HT1080 (cell line): ENCODE measurements at places on chromosomes 11 and 22. TPM values are rescaled to one million over a fixed set of nuclear protein-coding genes. Genes with fewer than 3 reads are reported as not detected.

The APOL1 gene
- total RNA-seq: 4.0 and 4.6 TPM in 2 replicates

The DEUP1 gene
- not detected in 2 replicates for total RNA-seq

The CTSD gene
- 178 and 212 TPM in 2 replicates for total RNA-seq

The SMIM38 gene
- 0.03 TPM in 1 of 2 replicates, not detected in the other for total RNA-seq

The MMP8 gene
- 0.10 and 0.37 TPM in 2 replicates for total RNA-seq

The DGKZ gene
- total RNA-seq: 107 and 115 TPM in 2 replicates

The JAML gene
- not detected in 2 replicates for total RNA-seq

The BRSK2 gene
- 0.58 and 0.84 TPM in 2 replicates for total RNA-seq

The UCP3 gene
- total RNA-seq: 0.29 and 0.43 TPM in 2 replicates

The TREH gene
- total RNA-seq: not detected in 2 replicates

The MN1 gene
- 0.37 and 0.69 TPM in 2 replicates for total RNA-seq

The OR5P2 gene
- not detected in 2 replicates for total RNA-seq

The DLG2 gene
- total RNA-seq: 0.23 and 0.34 TPM in 2 replicates

The TRPM5 gene
- 0.05 TPM in 1 of 2 replicates, not detected in the other for total RNA-seq
